Activated CD4-positive, alpha-beta T cell treated with anti-CD3 and anti-CD28 coated beads for 48 hours (primary cell): ENCODE measurements at places on chromosomes 3 and 15.

DNA sequence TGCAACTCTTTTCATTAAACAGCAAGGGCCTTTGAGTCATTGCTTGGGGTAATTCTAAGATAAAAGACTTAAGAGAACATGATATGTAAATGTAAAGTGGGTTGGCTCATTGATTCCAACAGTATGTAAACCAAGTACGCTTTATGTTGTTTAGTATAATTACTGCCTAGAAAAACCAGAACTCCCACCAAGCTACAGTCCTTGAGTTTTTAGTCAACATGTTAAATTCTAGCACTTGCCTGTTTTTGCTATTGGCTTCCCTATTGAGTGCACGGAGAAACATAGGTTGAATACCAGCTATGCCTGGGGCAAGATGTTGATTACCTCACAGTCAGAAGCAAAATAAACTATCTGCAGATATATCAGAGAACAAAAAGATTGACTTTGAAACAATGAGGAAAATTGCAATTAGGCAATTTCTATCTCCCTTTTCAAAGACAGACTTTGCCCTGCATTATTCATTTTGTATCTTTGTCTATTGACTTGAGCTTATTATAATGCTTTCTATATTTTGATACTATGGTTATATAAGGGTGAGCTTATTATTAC is 179.3 kb downstream of the ZPLD1 start:
- no peak for DNase-seq

DNA sequence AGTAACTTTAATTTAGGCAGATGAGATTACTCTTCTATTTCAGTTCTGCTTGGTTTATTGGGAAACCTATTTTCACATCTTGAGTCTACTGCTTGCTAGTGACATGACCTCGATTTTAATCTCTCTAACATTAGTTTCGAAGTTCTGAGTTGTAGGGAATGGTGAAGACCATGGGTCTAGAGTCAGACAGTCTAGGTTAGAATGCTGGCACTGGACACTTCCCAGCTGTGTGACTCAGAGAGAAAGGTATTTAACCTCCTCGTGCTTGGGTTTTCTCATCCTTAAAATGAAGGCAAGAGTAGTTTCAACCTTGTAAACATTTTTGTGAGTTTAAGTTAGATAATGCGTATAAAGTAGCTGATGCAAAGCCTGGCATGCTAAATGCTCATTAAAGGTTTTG is 422.1 kb downstream of the GRM7 start:
- DNase-seq = no peak

- no peak for DNase-seq
These were observed 32.3 kb downstream of the TSPAN3 start for GRCh38 chr15:77038312-77039216.

DNA sequence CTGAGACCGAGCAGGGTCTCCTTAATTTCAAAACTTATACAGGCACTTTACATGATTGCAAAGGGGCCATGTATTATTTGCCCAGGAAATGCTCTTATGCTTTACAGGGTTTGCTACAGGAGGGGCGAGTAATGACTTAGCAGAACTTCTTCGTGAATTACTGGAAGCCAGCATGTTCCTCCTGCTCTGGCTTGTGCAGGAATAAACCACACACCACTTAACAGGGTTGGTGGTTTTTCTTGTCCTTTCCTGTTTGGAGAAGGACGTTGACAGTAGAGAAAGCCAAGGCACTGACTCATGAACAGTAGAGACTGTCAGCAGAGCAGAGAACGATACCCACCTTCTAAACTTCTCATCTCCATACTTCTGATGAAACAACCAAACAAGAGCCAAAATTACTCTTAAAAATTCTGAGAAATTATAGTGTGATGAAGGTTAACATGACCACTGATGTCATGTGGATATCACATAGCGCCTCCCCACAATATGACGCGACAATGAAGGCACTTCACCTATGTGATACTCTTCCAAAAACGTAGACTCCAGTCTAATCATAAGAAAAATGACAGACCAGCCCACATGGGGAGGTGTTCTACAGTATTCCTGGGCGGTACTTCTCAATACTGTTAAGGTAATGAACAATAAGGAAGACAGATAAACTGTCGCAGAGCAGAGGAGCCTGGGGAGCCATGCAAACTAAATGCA is 24.7 kb upstream of the MCTP2 start:
- peak; percentile 54 for DNase-seq

GRCh38 chr15:73806698-73807483 is 53.7 kb upstream of the INSYN1 start:
- DNase-seq = no peak

DNA sequence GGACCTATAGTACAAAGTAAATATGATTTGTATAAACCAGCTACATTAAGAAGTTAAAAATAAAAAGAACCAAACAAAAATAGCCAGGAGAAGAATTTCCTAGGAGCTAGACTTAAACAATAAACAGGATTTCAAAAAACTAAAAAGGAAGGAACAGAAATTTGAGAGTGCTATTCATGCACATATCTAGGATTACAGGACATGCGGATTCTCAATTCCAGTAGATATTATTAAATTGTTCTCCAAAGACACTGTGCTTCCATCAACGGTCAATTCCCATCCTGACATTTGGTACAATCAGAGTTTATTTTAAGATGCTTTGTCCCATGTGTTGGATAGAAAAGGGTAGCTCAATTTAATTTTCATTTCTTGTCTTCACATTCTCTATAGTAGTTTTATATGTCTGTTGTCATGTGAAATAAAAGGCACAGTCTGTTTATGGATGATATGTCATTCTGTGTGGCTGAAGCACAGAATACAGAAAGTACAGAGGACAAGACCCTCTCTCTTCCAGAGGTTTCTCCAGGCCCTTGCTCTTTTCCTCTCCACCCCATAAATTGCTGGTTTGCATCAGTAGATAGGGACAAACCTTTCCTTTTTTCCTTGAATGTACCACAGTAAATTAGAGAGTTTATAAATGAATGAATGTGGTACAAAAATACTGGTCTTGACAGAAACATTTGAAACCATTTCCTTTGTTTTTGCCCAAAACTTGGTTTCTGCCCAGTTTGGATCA is 3.5 kb downstream of the PLOD2 start:
- no peak for DNase-seq

DNA sequence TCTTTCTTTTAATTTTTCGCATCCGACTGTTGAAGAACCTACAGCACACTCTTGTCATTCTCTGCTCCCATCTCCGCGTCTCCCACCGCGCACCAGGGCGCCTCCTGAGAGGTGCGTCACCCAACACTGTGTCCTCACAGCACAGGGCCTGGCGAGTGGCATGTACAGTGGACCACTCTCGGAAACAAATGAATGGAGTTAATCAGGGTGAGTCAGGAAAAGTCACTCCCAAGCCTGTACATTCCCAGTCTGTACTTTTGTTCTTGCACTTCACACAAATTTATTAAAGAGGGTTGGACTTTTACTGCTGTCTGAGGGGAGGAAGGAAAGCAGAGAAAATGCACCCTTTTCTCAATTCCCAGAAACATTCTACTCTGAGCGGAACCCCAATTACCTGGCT is 625 bp downstream of the COL6A6 start:
- no peak for DNase-seq

GRCh38 chr3:169475978-169476698 is 187.4 kb downstream of the MECOM start:
- DNase-seq = no peak

DNA sequence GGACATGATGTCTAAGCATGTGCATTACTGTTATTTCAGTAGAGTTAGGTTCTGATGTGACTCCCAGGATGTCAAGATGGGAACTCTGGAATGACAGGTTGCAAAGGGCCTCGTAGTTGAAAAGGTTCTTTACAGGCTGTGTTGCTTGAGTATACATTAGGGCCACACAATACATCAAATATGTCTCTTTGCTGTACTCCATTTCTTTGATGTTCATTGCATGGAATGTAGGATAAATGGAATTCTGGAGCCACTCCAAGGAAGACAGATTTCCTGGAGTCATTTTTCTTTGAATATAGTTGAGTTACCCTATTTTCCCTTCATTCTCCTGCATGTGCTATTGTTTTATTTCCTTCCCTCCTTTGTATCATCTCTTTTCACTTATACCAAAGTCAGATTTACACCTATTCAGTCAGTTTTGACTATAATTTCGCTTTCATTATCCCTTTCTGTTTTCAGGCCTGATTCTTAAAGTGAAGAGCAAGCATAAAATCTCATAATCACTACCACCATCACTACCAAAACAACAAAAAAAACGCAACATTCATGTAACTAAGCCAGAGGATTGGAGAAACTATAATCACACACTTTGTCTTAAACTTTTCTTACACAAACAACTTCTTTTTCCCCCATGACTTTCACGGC is 61.2 kb upstream of the PTX3 start:
- no peak for DNase-seq

DNA sequence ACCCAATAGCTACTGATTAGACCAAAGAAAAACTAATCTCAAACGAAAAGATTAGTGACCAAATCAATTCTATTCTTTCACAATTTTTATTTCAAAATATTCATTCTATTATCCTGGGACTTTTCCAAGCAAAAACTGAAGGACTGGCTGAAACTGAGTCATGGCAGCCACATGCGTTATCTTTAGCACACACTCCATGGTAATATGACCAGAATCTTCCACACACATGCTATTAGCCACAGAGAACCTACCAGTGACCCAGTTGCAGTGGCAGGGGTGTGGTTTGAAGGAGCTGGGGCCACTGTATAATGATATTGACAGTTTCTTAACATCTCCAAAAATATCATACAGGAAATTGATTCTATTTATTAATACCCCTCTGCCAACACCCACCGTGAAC is 154.8 kb upstream of the ABI3BP start:
- DNase-seq = no peak

- DNase-seq = peak; percentile 12
These were observed at the start of gene NLGN1 for GRCh38 chr3:173397161-173398110. NLGN1 (plus strand) TSS chr3:173397744.

GRCh38 chr15:98599909-98600691 is 48.2 kb upstream of the IGF1R start:
- peak; percentile 58 for DNase-seq

- no peak for DNase-seq
These were observed 15.3 kb upstream of the TGM5 start for GRCh38 chr15:43281926-43282602.

DNA sequence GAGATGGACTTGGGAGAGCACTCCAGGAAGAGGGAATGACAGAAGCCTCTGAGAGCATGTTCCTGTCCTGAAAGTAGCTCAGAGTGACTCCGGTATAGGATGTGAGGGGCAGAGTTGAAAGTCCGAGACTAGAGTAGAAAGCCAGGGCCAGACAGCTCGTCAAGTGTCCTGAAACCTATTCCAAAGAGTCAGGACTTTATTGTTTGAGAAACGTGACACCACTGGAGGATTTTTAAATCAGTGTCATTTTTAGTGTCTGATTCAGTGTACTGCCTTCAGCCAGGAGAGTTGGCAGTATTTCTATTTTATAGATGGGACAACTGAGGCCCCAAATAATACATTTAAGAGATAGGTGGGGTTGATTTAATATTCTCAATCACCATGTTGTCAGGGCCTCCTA is 1.6 kb upstream of the RBMS3 start:
- DNase-seq = no peak
